ENCODE measurements at places on chromosomes 16 and 17.

DNA sequence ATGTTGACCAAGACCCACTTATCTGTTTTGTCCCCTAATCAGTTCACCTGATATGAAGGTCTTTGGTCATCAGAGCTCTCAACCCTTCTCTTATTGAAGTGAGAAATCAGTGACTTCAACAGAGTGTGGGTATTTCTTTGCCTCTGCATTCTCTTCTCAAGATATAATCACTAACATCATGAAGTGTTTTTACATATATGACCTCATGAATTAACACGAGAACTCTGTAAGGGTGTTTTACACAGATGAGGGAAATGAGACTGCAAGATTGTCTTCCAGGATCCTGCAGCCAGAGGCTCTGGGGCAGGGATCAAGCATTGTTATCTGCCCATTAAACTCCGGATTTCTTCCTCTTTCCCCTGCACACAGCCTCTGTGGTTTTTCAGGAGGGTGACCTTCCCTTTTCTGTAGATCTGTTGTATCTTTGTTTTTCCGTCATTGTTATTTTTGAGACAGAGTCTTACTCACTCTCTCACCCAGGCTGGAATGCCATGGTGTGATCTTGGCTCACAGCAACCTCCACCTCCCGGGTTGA lies 22.7 kb downstream of the LCMT1 start:
- no peak for DNase-seq

DNA sequence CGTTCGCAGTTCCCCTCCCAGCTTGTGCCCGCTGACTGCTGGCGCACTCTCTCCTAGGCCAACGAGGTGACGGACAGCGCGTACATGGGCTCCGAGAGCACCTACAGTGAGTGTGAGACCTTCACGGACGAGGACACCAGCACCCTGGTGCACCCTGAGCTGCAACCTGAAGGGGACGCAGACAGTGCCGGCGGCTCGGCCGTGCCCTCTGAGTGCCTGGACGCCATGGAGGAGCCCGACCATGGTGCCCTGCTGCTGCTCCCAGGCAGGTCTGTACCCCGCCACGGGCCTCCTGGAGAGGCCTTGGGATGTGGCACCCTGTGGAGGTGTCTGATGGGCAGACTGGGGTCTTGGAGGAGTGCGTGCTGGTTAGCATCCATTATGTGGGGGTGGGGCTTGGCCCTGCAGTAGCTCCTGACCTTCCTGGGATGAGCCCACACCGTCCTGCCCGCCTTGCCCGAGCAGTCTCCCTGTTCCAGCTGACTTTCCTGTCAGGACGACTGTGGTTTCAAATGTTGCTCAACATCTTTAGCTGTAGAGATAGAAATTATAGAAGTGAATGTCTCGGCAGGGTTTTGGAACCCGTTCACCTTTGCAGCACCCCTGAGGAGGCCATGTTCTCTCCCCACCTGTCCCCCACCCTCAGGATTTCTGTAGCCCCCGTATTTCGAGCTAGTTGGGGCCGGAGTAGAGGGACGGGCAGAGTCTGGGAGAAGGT lies 44.9 kb upstream of the CAPN15 start:
- no peak for DNase-seq

DNA sequence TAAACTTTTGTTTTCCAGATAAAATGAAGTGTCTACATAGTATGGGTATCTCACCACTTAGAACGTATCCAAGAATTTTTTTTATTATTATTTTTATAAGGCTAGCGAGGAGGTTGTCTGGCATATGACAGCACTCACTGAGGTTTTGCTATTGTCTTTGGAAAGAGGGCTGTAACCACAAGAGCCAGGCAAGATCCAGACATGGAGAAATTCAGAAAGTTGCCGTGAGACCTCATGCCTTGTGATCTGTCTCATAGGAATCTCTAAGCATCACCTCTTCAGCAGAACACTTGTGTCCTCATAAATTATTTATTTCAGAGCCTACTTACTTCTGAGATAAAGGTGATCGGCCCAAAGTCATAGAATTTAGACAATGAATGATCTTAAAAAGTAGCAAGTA lies 410.8 kb downstream of the CDH11 start:
- DNase-seq, result no peak

DNA sequence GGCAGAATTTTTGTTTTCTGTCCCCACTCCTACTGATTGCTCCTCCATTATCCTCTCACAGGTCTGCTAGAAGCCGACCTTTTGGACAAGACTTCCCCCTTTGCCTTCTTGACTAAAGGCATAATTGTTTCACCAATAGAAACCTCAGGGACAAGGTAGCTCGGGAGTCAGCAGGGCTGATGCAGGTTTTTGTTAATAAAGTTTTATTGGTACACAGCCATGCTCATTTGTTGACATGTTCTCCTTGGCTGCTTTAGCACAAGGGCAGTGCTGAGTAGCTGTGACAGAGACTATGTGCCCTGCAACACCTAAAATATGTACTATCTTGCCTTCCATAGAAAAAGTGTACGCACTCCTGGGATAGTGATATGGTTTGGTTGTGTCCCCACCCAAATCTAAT lies 271.6 kb downstream of the XYLT1 start:
- no peak for DNase-seq

- no peak for DNase-seq
Observed at GRCh38 chr17:41064301-41064700, 1.4 kb downstream of the KRTAP2-4 start.

GRCh38 chr17:6947745-6948144 lies 48.1 kb upstream of the ALOX12 start:
- DNase-seq, result no peak

Measured in stimulated activated CD8-positive, alpha-beta memory T cell treated with anti-CD3 and anti-CD28 coated beads, Interleukin-2, amount 100 ng/mL, for 1 hour (primary cell).